ENCODE measurements at places on chromosomes 2 and 18.

- DNase-seq: no peak
Measured at GRCh38 chr2:152433289-152433688, 98.3 kb downstream of the FMNL2 start.

- no peak for DNase-seq
Measured at GRCh38 chr18:42583283-42583731, 532.2 kb downstream of the RIT2 start.

DNA sequence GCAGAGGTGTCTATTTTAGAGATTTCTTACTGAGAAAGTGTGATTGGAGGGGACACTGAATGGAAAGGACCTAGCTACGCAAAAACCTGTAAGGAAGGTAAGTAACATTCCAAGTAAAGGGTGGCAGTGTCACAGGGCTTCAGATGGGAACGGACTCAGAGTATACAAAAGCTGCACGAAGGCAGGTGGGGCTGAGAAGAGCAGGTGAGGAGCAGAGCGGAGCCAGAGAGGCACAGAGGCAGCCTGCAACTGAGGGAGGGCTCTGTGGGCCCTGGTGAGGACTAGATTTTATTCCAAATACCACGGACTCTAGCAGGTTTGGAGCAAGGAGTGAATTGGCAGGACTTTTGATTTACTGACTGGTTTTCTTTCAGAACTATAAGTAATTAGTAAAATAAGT, 331.3 kb upstream of the PKDCC start:
- DNase-seq: peak; percentile 46

DNA sequence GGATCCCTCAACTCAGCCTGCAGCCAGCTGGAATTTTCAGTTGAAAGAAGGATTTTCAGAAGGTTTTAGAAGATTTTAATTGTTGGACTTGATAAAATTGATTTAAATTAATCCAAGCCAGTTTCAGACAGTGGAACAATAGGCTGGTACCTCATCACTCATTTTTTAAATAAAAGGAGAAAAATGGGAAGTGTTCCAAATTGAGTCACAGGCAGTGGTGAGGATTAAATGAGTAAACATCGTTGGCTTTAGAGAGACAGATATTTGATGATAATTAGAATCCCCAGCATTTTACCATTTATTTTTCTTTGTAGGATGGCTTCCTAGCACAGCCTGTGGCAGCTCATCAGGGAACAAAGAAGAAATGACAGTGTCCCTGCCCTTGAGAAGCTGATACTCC, 7.4 kb downstream of the CXCR4 start:
- no peak for DNase-seq

DNA sequence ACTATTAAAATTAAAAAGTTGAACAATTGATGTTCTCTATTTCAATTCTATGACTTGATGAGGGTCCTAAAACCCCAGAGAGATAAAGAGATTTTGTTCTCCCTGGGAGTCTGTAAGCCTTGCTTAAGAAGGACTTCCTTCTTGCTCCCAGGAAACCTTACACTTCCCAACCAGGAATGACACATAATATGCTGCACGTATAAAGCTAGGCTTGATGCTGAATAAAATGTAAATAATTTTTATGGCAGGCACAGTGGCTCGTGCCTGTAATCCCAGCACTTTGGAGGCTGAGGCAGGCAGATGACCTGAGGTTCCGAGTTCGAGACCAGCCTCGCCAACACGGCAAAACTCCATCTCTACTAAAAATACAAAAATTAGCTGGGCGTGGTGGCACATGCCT, 27.8 kb downstream of the SPIRE1 start:
- no peak for DNase-seq

DNA sequence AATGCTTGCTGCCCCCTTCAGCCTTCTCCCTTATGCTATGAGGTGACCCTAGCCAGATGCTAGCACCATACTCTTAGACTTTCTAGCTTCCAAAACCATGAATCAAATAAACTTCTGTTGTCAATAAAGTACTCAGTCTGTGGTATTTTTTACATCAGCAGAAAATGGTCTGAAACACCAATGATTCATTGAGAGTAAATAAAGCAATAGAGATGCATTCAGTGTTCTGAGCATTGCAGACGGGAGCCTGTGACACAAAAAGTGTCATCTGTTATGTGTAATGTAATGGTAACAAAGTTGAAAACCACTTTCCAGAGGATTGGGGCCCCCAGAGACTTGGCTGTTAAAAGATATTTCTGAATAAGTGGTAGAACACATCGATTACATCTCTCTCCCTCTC, 758.0 kb upstream of the NRXN1 start:
- no peak for DNase-seq

GRCh38 chr2:29663268-29663667, 258.1 kb downstream of the ALK start:
- DNase-seq: no peak

DNA sequence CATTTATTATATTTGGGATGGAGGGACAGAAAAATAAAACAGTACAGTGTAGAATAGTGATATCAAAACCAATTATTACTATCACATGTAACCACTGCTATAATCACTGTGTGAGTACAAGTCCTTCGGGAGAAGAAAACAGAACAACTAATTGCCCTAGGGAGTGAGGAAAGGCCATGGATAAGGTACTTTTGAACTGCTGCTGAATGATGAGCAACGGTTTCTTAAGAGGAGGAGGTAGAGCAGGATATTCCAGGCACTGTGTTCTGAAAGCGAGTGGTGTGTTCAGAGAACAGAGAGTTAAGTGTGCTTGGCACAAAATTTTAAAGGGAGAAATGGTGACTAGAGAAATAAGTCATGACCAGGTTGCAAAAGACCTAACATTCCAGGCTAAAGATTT, 134.2 kb downstream of the CALCRL start:
- no peak for DNase-seq

GRCh38 chr2:185202381-185202780, 536.2 kb upstream of the FSIP2 start:
- DNase-seq: no peak

GRCh38 chr2:221896505-221897151, 324.5 kb upstream of the EPHA4 start:
- DNase-seq: peak; percentile 3

GRCh38 chr2:205771031-205771430, 88.7 kb downstream of the NRP2 start:
- no peak for DNase-seq

GRCh38 chr2:85019121-85019520, 48.2 kb downstream of the KCMF1 start:
- DNase-seq: no peak

DNA sequence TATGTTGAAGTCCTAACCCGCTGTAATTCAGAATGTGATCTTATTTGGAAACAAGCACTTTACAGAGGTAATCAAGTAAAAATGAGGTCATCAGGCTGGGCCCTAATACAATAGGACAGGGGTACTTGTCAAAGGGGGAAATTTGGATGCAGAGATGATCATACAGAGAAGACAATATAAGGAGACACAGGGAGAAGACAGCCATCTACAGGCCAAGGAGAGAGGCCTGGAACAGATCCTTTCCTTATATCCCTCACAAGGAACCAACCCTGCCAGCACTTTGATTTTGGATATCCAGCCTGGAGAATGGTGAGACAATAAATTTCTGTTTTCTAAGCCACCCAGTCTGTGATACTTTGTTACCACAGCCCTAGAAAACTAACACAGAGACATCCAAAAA, 104.3 kb downstream of the METTL4 start:
- no peak for DNase-seq

DNA sequence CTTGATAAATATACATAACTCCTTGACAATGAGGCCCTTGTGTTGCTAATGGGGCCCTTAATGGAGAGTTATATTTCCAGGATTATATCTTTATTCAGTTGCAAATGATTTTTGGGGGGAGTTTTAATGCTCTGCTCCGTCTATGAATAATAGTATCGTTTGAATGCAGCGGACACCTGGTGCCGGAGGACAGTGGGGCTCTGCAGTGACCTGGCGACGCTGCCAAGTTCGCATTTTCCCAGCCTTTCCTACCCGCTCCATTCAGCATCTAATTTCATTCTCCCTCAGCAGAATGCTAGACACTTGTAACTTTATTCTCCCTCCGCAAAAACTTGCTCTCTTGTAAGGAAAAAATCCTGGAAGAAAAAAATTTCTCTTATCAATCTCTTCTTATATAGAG, 257.6 kb upstream of the SALL3 start:
- DNase-seq: peak; percentile 52

GRCh38 chr2:215948051-215948450, 65.3 kb downstream of the MREG start:
- DNase-seq: no peak

GRCh38 chr2:168666339-168666738, 136.1 kb upstream of the NOSTRIN start:
- DNase-seq: no peak

DNA sequence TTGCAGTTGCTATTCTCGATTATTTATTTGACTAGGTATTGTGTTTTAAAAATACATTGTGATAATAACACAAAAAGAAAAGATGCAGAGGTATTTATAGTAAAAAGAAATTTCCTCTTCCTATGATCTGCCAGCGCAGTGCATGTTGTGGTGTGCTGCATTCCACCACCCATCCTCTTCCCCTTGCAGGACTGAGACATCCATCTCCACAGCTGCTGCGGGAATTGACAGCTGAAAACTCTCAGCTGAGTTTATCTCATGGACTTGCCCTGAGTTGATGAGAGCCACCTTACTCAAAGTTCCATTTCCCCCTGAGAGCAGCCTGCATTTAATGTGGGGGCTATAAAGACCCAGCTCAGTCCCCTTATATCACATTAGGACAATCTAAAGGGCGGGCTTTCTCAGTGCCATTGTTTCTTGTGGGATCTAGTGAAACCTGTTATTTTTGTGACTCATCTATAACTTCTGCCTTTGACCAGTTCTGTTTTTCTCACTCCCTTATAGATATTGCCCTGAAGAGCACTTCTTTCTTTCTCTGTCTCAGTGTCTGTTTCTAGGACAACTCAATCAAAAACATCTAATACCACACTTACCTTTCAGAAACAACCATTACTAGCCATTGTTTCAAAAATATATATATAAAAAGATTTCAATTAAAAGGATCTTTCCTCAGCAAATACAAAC, 698.5 kb downstream of the NR4A2 start:
- no peak for DNase-seq

DNA sequence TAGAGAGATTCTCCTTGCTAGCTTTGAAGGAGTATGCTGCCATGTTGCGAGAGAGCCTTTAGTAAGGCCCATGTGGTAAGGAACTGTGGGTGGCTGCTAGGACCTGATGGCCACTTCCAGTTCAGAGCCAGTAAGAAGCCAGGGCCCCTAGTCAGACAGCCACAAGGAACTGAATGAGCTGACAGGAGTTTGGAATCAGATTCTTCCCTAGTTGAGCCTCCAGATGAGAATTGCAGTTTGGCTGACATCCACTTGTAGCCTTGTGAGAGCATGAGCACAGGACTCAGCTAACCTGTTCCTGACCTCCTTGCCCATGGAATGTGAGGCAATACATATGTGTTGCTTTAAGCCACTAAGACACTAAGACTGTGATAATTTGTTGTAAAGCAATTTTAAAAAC, 1.2 kb upstream of the WDR7 start:
- DNase-seq: no peak

DNA sequence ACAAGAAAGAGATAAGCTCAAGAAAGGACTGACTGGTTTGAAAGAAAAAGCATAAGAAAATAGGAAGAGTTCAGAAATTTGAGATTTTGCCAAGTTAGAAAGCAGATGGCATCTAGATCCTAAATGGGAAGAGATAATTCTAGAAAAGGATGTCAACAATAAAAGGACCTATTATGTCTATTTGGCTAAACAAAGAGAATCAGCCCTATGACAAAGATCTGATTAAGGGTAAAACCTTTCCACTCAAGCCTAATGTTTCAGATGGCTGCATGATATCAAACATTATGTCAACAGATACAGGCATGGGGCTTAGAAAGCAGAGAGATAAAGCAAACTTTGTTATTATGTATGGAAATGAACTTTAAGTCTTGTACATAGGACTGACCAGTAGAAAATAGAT, 465.0 kb upstream of the TRIB2 start:
- DNase-seq: peak; percentile 35

GRCh38 chr18:6920099-6920955, 190.8 kb downstream of the ARHGAP28 start:
- peak; percentile 88 for DNase-seq

DNA sequence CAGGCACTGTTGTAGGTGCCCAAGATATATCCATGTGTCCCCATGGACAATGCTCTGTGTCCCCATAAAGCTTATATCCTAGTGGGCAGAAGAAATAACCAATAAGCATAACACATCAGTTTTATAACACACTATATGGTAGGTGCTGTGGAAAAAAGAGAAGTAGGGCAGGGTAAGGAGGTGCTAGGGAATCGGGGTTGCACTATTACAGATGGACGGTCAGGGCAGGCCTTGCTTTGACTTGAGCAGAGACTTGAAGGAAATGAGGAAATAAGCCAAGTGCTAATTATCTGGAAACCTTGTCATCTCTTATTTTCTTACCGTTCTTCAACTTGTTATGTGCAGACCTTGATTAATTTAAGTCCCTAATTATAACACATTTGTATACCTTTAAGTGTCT, 82.0 kb downstream of the PHLPP1 start:
- no peak for DNase-seq

- no peak for DNase-seq
Measured at GRCh38 chr2:191231995-191232394, 13.2 kb upstream of the MYO1B start.

GRCh38 chr2:45649462-45649857, 2.0 kb upstream of the PRKCE start:
- DNase-seq: no peak

- no peak for DNase-seq
Measured at GRCh38 chr2:233369897-233370685, 15.8 kb downstream of the DGKD start.

DNA sequence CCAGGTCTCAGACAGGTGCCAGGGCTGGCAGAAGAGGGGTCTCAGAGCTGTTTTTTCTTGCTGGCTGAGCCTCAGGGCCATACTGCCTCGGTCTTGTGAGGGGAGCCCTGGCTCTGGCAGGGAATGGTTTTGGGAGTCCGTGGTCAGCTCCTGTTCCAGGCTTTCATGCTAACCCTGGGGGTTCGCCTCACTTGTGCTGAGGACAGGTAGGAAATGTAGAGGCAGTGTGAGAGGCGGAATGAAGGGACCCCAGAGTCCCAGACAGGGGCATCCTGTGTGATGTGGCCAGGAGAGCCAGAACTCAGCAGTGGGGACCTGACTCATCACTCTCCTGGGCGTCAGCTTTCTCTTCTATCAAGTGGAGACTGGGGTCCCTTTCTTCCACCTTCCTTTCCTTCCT, 5.7 kb upstream of the CELF4 start:
- DNase-seq: no peak

GRCh38 chr2:99775585-99775984, 285.8 kb upstream of the REV1 start:
- no peak for DNase-seq

GRCh38 chr2:30225131-30225762, 6.1 kb upstream of the LBH start:
- DNase-seq: peak; percentile 69
